ENCODE measurements at places on chromosomes 4 and X.
A peak's percentile ranks its signal among the peaks of the same experiment; 100 is the strongest.

- DNase-seq = no peak
These were observed 22.8 kb downstream of the PDLIM3 start for GRCh38 chr4:185512516-185512915.

DNA sequence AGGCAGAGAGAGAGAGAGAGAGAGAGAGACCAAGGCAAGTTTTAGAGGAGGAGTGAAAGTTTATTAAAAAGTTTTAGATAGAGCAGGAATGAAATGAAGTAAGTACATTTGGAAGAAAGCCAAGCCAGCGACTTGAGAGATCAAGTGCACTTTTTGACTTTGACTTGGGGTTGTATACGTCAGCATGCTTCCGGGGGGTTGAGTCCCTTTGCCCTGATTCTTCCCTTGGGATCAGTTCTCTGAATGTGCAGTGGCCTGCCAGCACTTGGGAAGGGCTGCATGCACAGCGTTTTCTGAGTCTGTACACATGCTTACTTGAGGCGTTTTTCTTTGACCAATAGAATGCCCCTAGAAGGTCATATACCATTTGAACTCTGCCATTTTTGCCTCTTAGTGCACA, 400.5 kb downstream of the PDGFC start:
- no peak for DNase-seq

DNA sequence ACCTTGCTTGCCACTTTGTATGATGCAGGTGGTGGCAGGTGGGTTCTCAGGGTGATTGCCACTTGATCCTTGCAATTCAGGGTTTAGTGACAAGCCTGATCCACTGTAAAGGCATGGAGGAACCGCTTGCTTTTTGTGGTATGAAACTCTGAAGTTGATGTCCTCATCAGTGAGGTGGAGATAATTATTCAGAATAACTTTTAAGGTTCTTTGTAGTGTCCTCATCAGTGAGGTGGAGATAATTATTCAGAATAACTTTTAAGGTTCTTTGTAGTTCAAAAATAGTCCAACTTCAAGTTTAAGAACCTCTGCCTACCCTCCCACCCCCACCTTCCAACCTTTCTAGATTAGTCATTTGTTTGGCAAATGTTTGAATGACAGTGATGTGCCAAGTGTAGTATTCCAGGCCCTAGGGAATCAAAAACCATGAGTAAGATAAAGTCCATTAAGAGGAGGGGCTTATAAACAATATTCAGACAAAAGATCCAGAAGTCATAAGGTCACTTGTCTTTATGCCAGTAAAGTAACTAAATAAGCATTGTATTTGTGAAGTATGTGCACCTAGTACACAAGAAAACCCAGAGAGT, 51.2 kb downstream of the DCUN1D4 start:
- DNase-seq = no peak

- no peak for DNase-seq
These were observed 209.4 kb upstream of the NEIL3 start for GRCh38 chr4:177100307-177100706.

DNA sequence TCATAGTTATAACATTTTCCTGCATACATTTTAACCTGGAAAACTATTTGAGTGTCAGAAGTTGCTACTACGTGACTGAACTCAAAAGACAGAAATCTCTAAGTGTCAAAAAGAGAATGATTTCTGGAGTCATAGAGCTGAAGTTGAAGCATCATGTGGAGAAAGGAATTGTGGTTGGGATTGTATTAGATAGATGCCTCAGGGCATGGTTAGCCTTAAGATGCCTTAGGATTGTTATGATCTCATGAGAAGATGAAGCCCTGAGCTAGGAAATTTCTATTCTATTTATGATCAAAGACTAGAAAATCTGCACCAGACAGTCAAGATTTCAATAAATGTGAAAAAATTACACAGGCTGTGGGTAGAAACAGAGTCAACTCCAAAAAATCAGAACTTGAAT, 20.2 kb downstream of the EPGN start:
- no peak for DNase-seq

- no peak for DNase-seq
These were observed 23.7 kb upstream of the NEIL3 start for GRCh38 chr4:177285953-177286352.

GRCh38 chr4:13617801-13618200, 9.7 kb downstream of the BOD1L1 start:
- DNase-seq = no peak

- DNase-seq = no peak
These were observed 55.6 kb downstream of the STIM2 start for GRCh38 chr4:26916195-26916594.

DNA sequence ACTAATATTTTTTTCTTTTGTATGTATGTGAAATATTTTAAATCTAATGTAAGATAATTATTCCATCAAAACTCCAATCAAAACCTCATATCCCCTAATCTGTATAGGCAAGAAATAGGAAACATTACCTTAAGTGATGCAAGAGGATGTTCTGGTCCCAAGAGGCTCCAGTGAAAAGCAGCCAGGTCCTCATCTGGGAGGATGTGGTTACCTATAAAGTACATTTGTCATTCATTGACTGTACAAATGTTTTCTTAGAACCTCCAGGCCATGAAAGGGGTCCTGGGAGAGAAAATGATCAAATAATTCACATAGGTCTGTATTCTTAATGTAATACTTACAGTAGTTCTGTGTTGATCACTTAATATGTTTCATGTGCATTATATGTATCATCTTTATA, 25.5 kb downstream of the FAM120C start:
- DNase-seq = no peak

DNA sequence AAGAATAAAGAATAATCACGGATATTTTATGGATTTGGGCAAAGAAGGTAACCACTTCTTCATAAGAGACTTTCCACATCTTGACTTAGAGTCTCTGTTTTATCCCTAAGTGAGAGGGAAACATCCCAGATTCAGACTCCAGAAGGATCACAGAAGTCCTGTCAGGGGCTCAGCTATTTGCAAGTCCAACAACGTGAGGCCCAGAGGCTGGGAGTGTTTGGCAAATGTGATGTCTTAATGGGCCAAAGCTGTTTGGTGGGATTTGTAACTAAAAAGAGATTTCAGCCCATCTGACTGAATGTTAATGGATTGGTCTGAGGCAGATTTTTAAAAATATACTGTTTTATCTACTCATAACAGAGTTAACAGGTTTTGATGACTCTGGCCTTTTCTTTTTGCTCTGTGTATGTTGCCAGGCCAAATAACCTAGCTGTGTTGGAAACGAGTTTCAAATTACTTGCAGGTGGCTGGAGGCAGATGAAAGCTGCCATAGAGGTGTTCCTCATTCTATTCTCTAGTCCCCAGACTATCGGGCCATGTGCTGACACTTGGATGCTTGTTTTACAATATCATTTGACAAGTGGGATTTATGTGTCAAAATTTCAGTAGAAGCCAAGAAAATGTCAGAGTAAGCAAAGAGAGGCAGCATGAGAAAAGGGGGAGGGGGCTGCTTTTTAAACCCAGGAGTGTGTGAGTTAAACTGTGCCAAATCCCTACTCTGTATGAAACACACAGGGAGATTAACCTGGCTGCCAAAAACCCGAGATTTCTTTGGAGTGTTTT, 330.9 kb downstream of the DCHS2 start:
- no peak for DNase-seq

GRCh38 chr4:139331185-139331584, 28.9 kb upstream of the NDUFC1 start:
- DNase-seq = no peak

GRCh38 chrX:56796641-56797395, 67.8 kb downstream of the NBDY start:
- no peak for DNase-seq

GRCh38 chrX:132561974-132562373, 73.1 kb upstream of the MBNL3 start:
- DNase-seq = no peak

DNA sequence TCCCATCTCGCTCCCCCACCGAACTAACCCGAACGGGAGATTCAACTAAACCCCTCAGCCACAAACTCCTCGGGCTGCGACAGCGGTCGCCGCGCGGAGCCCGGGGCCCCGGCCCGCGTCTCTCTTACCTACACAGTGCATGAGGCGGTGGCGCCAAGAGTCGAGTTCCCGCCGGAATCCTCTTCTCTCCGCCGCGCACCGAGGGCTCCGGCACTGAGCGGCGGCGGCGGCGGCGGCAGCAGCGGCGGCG, 160 bp downstream of the LCORL start:
- DNase-seq = no peak

GRCh38 chrX:40248822-40249221, 151.1 kb upstream of the BCOR start:
- DNase-seq = no peak

- no peak for DNase-seq
These were observed 167.9 kb downstream of the CORIN start for GRCh38 chr4:47669946-47670345.

DNA sequence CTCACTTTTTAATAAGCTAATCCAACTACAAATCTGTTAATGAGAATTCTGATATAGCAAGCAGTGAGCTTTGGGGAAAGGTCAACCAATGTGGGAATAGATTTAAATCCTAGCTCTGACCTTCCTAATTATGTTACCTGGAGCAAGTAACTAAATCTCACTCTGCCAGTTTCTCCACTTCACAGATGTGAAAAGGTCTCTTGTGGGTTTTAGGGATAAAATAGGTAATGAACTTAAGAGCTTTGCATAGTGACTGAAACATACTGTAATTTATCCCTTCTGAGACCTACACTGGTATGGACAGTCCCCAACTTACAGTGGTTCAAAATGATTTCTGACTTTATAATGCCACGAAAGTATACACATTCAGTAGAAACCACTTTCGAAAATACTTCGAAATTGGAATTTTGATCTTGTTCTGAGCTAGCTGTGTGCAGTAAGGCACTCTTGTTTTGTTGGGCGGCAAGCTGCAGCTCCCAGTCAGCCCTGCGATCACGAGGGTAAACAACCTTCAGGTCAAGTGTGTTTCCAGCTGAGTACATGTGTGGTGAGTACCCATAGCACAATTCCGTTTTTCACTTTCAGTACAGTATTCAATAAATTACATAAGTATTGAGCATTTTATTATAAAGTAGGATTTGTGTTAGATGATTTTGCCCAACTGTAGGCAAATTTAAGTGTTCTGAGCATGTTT, 93.7 kb downstream of the ADGRL3 start:
- no peak for DNase-seq

GRCh38 chr4:107131295-107131694, 95.2 kb upstream of the DKK2 start:
- no peak for DNase-seq

GRCh38 chr4:52250154-52250553, 199.1 kb downstream of the SPATA18 start:
- DNase-seq = peak; percentile 90

DNA sequence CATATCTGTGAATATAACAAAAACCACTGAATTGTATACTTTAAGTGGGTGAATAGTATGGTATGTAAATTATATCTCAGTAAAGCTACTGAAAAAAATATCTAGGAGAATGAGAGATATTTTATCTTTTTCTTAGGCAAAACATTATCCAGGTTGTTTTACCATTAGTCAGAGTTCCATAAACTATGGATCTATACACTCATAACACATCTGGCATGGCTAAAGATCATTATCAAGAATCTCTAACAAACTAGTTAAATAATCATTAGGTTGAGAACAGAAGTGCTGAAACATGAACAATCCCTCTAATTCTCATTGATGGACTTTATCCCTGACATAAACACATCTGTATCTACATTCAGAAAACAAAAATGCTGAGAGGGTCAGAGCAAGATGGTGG, 15.6 kb downstream of the MED14 start:
- DNase-seq = no peak

- DNase-seq = no peak
These were observed 2185.9 kb upstream of the TENM3 start for GRCh38 chr4:180057299-180057721.

DNA sequence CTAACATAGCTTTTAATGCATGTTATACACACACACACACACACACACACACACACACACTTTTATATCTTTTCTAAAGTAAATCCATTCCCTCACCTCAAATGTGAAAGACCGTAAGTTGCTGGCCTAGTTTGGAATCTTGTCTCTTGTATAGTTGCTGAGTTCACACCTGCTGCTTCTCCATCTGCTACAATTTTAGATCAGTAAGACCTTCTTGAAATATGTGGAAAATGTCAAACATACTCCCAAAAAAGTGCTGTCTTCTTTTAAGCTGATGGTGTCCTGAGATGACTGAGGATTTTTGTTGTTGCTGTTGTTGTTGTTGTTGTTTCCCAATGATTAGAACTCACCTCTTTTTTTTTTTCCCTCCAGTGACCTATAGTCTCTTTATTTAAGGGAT, 121.3 kb downstream of the SNCA start:
- no peak for DNase-seq
